ENCODE measurements at places on chromosomes 16 and 17. TPM values are rescaled to one million over a fixed set of nuclear protein-coding genes. Genes with fewer than 3 reads are reported as not detected.
A peak's percentile ranks its signal among the peaks of the same experiment; 100 is the strongest.

TPSB2 gene
- not detected for total RNA-seq

GRCh38 chr17:81119223-81120148 is 45.8 kb upstream of the PVALEF start:
- H3K4me1 ChIP-seq = peaks cover 4% of the 10 kb centered on the region
- no peaks in the 10 kb centered on the region for H3K36me3 ChIP-seq
- DNase-seq = peak; percentile 97
- peak overlapping the region; percentile 78 for H3K27ac ChIP-seq

DNA sequence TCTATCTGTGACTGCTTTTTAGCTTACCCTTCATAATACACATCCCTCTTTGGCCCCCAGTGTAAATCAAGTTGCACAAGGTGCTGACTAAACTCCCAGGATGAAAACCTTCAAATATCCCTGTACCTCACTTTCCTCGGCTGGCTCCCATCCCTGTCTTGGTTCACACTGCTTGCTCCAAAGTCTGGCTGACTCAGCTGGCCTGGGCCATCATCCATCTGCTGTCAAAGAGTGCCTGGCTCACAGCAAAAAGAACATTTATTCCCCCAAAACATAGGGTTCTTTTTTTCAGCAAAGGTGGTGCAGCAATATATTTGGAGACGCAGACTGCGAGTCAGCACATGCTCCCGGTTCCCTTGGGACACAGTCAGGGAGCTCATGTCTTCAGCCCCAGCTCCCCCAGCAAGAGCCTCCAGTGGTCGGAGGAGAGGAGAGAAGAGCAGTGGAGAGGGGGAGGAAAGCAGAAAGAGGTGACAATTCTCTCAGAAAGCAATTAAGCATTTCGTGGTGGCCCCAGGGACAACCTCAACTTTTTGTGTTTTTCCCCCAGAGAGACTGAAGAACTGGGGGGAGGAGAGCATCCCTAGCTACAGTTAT is 26.1 kb downstream of the GPR142 start:
- peaks cover 7% of the 10 kb centered on the region for H3K27me3 ChIP-seq
- DNase-seq = no peak
- H3K27ac ChIP-seq = no peak overlapping the region
- H3K36me3 ChIP-seq = no peaks in the 10 kb centered on the region

DNA sequence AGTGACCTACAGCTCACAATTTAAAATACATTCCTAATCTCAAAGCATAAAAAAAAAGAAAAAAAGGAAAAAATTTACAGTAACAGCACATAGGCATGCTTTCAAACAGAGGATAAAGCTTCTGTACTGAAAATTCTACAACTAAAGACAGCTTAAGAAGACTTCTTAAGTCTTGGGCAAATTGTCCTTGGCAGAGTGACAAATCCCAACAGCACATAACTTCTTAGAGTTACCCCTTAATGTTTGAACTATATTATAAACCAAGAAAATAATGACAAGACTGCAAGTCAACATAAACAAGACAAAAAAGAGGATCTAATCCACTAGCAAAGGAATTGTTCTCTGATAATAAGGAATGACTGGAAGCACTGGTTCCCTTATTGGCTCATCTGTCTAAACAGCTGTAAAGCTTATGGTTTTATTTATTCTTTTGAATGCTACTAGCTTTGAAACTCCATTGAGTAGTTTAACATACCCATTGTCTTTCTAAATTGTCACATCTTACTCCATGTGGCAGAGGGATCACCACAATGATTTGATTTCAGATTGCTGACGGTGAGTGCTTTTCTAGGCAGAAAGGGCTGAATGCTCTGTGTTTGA is 1576.8 kb upstream of the GOT2 start:
- DNase-seq = no peak
- H3K27me3 ChIP-seq = no peaks in the 10 kb centered on the region
- no peak overlapping the region for H3K27ac ChIP-seq

GRCh38 chr16:85639529-85640253 is 26.6 kb downstream of the GSE1 start:
- peaks cover 2% of the 10 kb centered on the region for H3K4me1 ChIP-seq
- H3K27ac ChIP-seq = no peak overlapping the region
- H3K36me3 ChIP-seq = no peaks in the 10 kb centered on the region
- DNase-seq = no peak

- H3K4me3 ChIP-seq = no peak overlapping the region
- peaks cover 29% of the 10 kb centered on the region for H3K27me3 ChIP-seq
- DNase-seq = no peak
- peaks cover 4% of the 10 kb centered on the region for H3K4me1 ChIP-seq
These were observed 29.7 kb downstream of the TBX21 start for GRCh38 chr17:47762728-47763127.

Measured in activated CD4-positive, alpha-beta T cell treated with anti-CD3 and anti-CD28 coated beads, Interleukin-2, amount 10 ng/mL, durations not matched to agents 24 days and 14 days (primary cell).